GM12865 (cell line): ENCODE measurements at places on chromosomes 7 and 10.

- peak; percentile 7 for DNase-seq
Observed at GRCh38 chr7:123916240-123916724, 8.8 kb upstream of the SPAM1 start.

GRCh38 chr7:35975851-35976454 lies 175.1 kb downstream of the SEPTIN7 start:
- peak; percentile 85 for DNase-seq

GRCh38 chr10:118664321-118664720 lies 68.9 kb upstream of the PRLHR start:
- no peak for DNase-seq

DNA sequence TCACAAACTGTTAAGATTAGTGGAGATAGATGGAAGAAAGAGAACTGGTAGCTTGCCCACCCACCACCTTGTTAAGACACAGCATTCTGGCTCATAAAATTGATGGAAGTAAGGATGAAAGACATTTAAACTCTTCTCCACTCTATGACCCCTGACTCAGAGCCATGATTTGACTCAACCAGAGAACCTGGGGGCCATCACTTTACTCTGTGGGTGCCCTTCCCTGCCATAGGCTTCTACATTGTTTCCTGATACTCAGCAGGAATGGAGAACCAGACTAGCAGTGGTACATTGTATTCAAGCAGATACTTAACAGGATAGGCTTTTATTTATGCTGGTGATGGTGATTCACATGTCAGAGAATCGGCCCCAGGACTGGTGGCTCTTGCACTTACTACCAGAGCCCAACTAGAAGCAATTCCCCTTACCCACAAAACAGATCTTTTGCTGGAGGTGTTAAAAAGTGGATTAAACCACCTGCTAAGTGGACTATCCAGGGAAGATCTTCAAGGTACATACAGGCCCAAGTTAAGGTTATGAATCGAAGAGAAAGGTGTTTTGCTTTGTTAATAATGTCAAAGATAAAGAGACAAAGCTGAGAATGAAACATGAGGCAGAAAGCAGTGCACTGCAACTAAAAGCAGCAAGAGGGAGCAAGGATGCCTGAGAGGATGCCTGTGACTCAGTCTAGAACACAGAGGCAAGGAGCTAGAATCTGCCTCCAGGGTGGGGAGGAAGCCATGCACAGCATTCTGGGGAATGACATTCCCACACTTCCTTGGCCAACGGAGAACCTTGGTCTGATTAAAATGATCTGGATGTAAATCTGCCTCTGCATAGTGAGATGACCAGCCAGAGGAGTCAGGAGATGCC lies 36.0 kb upstream of the GLI3 start:
- no peak for DNase-seq

GRCh38 chr7:143426479-143427142 lies 16.6 kb upstream of the TAS2R60 start:
- no peak for DNase-seq

- no peak for DNase-seq
Observed at GRCh38 chr7:52749880-52750279, 285.6 kb upstream of the POM121L12 start.

DNA sequence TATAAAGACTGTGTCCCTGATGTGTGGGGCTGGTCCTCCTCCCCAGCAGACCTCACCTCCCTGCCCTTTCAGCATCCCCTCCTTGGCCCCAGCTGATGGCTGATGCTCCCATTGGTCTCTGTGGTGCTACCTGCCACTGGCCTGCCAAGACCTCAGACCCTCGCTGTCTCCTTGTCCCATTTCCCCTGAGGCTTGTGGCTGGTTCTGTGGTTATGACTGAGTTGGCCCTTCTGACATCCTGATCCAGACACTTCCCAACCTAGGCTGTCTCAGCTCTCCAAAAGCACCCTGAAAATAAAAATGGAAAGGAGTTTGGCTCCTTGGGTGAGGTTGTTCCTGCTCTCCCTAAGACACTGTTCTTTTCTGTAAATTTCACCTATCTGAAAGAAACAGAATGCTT lies 214.2 kb downstream of the RPS24 start:
- no peak for DNase-seq
